ENCODE measurements at places on chromosomes 5 and 9. TPM values are rescaled to one million over a fixed set of nuclear protein-coding genes. Genes with fewer than 3 reads are reported as not detected.
A peak's percentile ranks its signal among the peaks of the same experiment; 100 is the strongest.

DNA sequence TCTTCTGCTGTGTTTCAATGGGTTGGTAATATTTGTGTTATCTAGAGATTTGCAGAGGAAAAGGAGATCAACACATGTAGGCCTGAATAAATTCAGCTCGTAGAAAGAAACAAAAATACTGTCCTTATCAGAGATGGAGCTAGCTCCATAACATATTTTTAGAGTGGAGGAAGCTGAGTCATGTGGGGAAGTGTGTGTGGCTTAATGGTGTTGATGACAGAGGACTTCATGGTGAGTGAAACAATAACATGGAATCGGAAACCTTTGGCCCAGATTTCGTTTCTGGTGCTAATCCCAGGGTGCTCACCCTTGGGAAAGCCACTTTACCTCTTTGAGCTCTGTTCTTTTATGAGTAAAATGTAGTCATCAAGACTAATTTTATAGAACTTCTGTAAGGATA is 825.0 kb downstream of the TLR4 start:
- DNase-seq, result peak; percentile 37

Gene ITGA1
- polyA plus RNA-seq, result 3.9 TPM

GRCh38 chr5:98917433-98917832 is 11.4 kb downstream of the CHD1 start:
- no peak for DNase-seq

- peak; percentile 4 for DNase-seq
Measured at GRCh38 chr5:110045158-110045557, 355.4 kb downstream of the MAN2A1 start.

GRCh38 chr9:126125177-126125576 is 201.5 kb upstream of the MVB12B start:
- no peak for DNase-seq

Gene SETX
- polyA plus RNA-seq, result 14.7 TPM

Gene PCDHA5
- not detected for polyA plus RNA-seq

DNA sequence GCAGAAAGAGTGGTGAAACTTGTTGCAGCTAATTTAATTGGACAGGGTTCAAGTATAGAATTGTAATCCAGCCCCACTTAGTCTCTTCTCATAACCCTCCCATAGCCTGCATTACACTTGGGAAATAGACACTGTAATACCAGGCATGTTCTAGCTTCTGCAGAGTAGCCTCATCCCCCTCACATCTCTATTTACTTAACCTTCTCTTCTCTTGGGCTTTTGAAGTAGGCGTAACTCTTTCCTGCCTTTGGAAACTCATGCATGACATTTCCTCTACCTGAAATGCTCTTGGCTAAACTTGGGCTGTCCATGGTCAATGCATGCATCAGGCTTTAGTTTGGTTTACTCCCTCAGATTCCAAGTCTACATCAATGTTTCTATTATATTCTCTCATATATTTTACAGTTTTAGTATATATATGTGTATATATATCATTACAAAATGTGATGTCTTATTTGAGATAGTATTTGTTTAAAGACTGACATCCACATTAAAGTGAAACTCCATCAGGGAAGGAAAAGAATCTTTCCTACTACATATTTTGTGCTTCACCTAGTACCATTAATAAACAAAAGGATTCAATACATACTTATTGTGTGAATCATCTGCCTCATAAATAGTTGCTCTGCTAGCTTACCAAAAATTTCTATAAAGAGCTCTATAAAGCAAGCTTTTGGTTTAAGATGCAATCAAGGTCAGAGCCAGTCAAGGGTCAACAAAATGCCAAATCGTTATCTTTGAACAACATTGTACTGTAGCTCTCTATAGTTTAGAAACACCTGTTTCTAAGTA is 1158.0 kb downstream of the MAT2B start:
- DNase-seq, result no peak

- peak; percentile 39 for DNase-seq
Measured at GRCh38 chr5:111454198-111454622, 58.1 kb downstream of the STARD4 start.
